ENCODE measurements at places on chromosomes 1 and 21.

DNA sequence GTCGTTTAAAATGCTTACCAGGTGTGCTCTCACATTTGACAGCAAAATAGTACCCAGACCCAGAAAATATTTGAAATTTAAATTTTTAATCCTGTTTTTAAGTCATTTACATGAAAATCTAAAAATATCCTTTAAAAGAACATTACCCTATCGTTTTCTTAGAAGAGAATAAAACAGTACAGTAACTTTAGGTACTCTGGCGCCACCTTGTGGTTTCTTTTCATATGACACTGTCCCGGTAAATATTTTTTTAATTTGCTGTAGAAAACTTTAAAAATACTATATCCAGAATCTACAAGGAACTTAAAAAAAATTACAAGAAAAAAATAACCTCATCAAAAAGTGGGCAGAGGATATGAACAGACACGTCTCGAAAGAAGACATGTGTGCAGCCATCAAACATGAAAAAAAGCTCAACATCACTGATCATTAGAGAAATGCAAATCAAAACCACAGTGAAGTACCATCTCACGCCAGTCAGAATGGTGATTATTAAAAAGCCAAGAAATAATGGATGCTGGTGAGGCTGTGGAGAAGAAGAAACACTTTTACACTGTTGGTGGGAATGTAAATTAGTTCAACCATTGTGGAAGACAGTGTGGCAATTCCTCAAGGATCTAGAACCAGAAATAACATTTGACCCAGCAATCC lies 129.2 kb downstream of the RGS21 start:
- DNase-seq, result no peak

- DNase-seq, result no peak
Measured at GRCh38 chr1:181508486-181509165, 25.3 kb downstream of the CACNA1E start.

DNA sequence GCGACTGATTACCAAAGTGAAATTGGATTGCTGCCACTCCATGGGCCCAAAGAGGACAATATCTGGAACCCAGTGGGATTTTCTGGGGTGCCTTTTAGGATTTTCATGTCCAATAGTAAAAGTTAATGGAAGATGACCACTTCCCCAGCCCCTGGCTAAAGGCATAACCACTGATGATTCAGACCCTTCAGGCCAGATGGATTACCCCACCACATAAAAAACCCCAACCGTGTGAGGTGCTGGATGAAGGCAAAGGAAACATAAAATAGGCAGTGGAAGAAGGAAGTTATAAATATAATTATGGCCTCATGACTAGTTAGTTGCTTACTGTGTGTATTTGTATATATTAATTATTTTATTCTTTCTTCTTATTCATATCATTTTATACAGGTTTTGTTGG lies 40.2 kb upstream of the IL10 start:
- no peak for DNase-seq

DNA sequence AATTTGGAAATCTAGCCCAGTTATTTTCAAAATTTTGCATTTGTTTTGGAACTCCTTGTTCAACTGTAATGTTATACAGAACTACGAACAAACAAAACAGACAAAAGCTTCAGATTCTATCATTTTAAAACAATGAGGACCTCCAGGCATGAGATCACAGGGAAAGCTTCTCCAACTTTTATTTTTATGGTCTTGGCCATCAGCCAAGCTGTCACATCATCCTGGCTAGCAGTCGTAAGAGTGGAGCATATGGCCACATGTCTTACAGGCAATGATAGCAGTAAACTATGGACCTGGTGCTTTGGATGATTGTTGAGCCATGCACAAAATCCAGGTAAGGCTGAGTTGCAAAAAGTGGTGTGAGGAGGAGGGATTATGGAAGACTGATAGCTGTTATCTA lies 299.6 kb downstream of the LMX1A start:
- no peak for DNase-seq

- no peak for DNase-seq
Measured at GRCh38 chr1:192880231-192880630, 71.4 kb downstream of the RGS2 start.

DNA sequence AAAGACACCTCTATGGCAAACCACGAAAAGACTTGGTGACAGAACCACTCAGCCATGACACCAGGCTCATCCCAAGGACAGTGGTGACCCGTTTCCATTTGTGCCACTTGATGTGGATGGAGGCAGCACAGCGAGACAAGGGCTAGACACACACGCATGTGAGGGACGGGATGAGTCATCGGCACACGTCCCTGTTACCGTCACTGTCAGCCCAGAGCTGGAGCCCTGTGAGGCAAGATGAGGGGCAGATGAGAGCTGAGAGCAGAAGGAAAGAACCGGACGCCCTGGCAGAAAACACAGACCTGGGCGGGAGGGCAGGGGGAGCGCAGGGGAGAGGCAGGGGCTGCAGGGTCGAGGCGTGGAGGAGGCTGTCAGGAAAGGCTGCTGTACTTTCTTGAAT lies 57.8 kb downstream of the SIK1 start:
- DNase-seq, result peak; percentile 24

DNA sequence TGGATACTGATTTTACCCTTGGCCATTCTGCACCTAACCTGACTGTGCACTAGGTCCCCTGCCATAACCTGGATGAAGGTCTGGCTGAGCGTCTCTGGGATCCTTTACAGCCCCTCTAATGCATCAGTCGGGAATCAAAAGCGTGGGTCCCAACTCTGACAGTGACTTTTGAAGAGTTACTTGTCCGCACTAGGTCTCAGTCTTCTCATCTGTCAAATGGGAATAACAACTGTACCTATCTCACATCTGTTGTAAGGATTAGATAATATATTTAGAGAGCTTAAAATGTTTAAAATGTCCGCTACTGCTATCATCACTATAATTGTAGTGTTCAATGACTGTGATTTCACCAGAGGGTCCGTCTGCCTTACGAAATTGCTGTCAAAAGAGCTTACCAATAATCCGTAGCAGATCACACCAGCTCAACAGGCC lies 746 bp downstream of the TADA1 start:
- DNase-seq, result no peak

DNA sequence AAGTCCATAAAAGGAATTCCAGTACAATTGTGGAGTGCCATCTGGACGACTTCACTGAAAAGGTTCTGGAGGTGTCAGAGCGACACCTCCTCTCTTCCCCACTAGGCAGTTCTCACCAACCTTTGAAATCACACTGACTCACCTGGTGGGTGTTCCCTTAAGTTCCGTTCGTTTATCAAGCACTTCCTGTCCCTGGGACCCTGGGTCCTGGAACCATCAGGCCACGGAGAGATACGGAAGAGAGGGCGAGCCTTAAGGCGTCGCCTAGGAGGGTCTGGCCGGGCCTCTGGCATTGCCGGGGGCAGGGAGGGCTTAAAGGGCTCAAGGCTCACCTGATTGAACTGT lies 317 bp downstream of the SPAG17 start:
- DNase-seq, result no peak

DNA sequence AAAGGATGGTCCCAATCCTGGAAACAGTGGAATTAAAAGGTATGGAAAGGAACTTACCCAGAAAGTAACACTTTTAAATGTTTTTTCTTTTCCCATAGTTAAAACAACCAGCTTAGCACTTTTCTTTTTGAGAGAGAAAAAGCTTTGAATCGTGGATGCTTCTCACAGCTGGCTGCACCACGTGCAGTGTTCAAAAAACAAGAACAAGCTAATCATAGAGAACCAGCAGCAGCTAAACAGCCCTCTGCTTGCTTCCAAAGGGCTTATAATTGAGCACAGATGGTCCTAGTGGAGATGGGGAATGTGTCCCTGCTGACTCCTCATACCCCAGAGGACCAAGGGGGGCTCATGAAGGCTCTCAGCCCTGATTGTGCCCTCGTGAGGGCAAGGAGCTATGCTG lies 26.4 kb downstream of the UTP25 start:
- DNase-seq, result no peak

DNA sequence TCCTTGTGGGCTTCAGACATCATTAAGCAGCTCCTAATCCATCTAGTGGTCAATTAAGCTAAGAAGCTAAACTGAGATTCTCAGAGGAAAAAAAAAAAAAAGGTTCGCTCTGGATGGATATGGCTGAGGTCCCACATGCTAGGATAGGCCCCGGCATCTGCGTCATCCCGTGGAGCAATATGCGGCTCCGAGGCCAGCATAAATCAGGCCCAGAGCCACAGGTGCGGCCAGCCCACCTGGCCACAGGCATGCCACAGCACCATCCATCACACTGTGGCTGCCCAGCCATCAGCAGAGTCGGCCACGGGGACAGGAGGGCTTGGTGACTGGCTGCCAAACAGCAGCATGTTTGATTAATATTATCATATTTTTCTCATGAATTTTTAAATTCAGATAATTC lies 106.9 kb upstream of the TIAM1 start:
- no peak for DNase-seq

GRCh38 chr1:157969697-157970485 lies 23.6 kb upstream of the KIRREL1 start:
- DNase-seq, result no peak

- no peak for DNase-seq
Measured at GRCh38 chr1:73401666-73402065, 796.3 kb downstream of the LRRIQ3 start.

DNA sequence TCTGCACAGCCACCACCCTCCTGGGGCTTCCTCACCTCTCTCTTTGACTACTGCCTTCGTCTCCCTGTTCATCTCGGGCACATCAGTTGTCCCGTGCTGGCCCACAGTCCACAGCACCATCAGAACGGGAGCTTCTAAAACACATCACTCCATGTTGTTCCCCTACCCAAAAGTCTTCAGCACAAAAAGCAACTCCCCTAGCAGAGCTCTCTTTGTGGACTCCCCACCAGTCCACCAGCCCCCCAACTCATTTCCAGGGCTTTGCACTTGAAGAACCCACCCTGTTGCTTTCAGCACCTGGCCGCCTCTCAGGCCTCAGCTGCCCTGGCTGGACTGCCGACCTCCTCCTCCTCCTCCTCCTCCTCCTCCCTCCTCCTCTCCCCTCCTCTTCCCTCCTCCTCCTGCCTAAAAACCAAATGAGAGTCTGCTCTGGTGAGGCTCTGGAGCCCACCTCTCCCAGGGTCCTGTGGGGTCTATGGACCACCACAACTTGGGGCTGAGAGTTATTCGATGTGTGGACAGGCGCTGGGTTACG lies 251.2 kb upstream of the VAMP3 start:
- DNase-seq, result no peak

DNA sequence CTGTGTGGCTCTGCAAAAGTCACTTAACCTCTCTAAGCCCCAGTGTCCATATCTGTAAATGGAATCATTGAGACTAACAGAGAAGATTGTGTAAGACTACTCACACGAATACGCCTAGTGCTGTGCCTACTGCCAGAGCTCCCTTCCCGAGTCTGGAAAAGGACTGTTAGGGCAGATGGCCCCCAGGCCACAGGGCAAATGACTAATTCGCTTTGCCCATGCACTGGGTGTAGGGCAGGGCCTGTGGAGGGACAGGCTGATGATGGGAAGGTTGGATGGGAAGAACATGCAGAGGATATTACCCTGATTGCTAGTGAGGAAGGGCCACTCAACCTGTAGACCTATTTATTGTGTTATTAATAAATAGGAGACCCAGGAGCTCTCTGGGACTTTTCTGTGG lies 4.2 kb upstream of the GPR61 start:
- DNase-seq, result no peak

GRCh38 chr1:206589206-206589605 lies 23.1 kb downstream of the EIF2D start:
- DNase-seq, result no peak

DNA sequence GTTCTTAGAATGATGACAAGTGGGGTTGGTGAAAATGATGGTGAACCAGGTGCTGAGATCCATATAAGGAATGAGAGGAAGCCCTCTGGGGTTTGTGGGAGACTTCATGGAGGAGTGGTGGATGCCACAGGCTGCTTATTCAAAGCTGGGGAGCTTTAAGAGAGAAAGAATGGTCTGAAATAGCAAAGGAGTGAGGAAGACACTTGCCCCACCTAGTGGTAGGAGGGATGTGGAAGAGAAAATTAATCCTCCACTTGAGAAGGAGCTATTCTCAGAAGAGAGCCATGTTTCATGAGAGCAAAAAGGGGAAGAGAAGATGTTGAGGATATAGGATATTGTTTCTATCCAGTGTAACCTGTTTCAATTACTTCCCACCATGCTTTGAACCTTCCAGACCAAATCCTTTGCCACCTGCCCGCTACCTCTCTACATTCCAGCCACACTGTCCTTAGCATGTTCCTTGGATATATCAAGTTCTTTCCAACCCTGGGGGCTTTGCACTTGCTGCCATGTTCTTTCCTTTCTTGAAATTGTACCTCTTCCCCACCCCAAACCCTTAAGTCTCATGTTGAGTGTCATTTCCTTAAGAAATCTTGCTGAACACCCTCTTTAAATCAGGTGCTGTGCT lies 19.6 kb upstream of the ZNF648 start:
- DNase-seq, result no peak

- peak; percentile 57 for DNase-seq
Measured at GRCh38 chr1:52368383-52369172, 2.6 kb upstream of the CC2D1B start.

GRCh38 chr1:27938488-27938887 lies 3.7 kb downstream of the SMPDL3B start:
- DNase-seq, result no peak

DNA sequence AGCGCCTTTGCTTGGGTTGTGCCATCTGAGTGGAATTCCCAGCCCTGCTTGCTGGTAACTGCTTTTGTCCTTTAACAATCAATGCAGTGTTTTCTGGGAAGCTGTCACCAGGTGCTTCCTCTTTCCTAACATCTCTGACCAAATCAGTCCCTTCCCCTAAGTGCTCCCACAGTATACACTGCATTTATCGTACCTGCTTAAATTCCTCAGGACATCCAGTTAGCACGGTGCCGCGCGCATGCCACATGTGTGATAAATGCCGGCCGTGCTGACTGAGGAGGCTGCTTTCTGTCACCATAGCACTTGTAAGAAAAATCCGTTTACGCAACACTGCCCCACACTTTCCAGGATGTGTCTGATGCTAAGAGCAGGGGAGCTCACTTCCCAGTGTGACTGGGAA lies 115.4 kb downstream of the BCAR3 start:
- no peak for DNase-seq

DNA sequence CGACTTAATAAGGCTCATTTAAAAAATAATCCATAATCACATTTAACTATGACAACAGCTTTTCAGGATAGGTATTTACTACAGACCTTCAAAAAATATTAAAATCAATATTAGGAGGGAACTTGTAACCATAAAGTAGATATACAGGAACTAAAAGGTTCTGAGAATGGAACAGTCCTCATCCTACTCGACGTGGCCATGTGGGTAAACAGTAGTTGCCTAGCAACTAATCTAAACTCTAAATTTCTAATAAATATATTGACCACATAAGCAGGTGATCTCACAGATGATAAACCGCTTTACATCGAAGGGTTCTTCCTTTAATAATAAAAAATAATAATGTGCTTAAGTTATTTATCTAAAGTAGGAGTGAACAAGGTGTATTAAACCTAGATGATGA lies 7.9 kb downstream of the AKT3 start:
- no peak for DNase-seq

GRCh38 chr1:71422221-71422620 lies 341.4 kb upstream of the ZRANB2 start:
- DNase-seq, result no peak

- no peak for DNase-seq
Measured at GRCh38 chr1:156958247-156958714, 37.8 kb downstream of the LRRC71 start.

- no peak for DNase-seq
Measured at GRCh38 chr1:204041232-204041767, 31.6 kb upstream of the SOX13 start.

- no peak for DNase-seq
Measured at GRCh38 chr1:104780470-104781078, 1030.9 kb downstream of the AMY1C start.

Data from CD4-positive, alpha-beta T cell treated with Interferon gamma for 1 hour (primary cell).